ENCODE measurements at places on chromosomes 12 and 14.

DNA sequence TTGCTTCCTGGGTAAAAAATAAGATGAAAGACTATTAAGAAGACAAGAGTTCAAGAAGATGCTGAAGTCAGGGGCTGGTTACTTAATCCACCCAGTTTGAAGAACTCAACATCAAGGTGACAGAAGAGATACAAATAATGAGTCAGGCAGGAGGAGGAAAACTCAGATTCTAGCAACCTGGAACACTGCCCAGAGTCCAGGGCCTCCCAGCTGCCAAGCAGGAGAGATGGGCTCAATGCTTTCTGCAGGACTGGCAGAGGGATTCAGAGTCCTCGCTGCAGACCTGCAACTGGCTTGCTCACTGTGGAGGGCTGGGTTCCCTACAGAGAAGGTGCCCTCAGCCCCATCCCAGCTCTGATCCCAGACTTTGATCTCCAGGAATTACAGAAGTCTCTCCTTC is 28.6 kb upstream of the CEBPE start:
- DNase-seq = no peak

GRCh38 chr12:107035733-107036132 is 48.8 kb upstream of the MTERF2 start:
- DNase-seq = no peak

GRCh38 chr12:119235197-119235751 is 56.5 kb downstream of the HSPB8 start:
- no peak for DNase-seq

GRCh38 chr14:47442211-47442610 is 233.2 kb downstream of the MDGA2 start:
- DNase-seq = no peak

DNA sequence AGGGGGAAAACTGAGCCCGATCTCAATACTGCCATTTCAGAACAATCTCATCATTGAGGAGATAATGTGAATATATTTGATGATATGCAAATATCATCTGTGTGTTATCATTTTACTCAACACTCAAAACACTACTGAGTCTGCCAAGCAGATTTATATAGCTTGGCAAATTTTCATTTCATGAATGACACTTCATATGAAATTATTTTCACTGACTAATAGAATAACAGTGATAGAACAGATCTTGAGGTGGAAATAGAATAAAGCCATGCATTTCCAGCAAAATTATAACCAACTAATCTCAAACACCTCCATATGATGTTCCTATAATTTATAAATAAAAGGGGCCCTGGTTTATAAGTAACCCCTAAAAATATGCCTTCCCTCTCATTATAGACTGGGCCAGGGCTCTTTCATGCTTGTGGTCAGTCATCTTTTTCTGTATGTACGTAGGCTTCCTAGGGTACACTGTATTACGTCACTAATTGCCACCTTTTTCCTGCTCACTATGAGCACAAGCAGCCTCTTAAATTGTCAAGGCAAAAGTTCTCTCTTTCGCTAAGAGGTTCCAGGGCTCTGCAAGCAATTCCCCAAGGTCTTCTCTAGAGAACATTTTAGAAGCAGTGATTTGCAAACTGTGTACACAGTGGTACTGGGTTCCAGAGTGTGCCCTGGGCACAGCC is 197.1 kb upstream of the FOXN3 start:
- DNase-seq = no peak

DNA sequence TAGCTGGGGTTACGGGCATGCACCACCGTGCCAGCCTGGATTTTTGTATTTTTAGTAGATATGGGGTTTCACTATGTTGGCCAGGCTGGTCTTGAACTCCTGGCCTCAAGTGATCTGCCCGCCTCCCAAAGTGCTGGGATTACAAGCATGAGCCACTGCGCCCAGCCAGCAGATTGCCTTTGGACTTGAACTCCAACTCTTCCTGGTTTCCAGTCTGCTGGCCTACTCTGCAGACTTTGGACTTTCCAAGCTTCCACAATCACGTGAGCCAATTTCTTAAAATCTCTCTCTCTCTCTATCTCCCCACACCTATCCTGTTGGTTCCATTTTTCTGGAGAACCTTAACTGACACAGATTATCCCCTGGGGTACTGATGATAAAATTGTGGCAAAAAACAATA is 55.0 kb downstream of the EMP1 start:
- DNase-seq = no peak

DNA sequence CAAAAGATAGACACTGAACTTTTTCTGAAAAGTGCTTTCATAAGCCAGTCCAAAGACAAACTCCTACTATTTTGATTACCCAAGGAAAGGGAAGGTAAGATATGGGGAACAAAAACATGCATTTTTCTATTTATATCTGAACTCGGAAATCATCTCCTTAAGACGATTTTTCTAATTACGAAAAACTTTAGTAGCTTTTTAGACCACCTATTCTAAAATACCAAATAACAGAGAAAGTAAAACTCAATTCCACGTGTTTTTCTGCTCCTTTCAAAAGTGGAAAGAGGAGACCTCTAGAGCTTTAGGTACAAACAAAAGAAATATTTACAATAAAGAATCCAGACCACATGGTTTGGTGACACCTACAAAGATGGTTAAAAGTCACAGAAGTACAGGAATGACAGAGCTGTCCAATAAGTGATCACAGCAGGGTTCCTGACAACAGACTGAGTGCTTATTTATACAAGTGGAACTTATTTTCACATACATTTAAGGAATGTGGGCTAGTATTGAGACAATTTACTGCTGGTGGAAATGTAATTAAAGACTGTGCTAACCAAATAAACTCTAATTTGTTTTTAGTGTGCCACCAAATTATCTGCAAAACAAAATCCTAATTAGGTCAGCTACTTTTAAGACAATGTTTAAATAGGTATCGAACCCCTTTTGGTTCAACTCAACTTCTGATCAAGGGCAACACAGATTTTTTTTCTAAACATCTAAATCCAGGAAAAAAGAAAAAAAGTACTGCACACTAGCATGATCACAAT is 2.4 kb downstream of the LRIG3 start:
- DNase-seq = no peak

GRCh38 chr12:104643093-104643818 is 186.5 kb downstream of the CHST11 start:
- DNase-seq = no peak

DNA sequence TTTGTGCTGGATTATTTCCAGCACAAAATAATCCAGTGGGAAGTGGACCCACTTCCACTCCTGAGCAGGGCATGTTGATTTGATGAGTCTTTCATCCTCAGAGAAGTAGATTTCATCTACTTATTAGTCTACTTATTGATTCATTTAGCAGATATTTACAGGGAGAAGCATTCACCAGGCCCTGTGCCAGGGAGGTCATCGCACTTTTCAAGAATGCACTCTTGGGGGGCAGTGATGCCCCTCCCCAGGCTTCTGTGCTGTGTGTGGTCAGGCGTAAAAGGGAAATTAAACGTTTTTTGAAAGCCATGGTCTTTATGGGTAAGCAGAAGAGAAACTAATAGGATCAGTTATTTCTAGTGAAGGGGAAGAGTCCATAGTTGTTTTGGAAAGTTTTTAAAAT is 610.7 kb upstream of the TMEM132C start:
- DNase-seq = no peak

DNA sequence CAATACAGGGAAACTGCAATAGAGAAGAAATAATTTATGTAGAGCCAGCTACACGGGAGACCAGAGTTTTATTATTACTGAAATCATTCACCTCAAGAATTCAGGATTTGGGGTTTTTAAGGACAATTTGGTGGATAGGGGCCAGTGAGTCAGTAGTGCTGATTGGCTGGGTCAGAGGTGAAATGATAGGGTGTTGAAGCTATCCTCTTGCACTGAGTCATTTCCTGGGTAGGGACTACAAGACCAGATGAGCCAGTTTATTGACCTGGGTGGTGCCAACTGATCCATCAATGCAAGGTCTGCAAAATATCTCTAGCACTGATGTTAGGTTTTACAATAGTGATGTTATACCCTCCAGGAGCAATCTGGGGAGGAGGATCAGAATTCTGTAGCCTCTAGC is 486.3 kb downstream of the LRIG3 start:
- DNase-seq = no peak

DNA sequence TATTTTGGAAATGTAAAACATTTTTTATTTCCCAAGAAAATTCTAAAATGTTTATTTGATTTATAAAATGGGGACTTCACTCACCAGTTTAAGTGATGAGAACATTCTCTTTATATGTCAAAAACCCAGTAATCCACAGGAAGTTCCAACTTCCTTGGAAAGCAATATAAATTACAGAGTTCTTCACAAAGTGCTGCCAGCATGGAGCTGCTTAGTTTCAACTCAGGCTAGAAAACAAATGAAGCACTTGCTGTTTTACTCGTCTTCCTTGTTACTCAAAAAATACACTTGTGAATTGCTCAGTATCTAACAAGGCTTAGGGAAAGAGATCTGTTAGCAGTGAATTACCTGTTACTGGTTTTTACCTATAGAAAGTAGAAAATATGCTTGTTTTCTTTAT is 942.7 kb upstream of the MDGA2 start:
- no peak for DNase-seq

DNA sequence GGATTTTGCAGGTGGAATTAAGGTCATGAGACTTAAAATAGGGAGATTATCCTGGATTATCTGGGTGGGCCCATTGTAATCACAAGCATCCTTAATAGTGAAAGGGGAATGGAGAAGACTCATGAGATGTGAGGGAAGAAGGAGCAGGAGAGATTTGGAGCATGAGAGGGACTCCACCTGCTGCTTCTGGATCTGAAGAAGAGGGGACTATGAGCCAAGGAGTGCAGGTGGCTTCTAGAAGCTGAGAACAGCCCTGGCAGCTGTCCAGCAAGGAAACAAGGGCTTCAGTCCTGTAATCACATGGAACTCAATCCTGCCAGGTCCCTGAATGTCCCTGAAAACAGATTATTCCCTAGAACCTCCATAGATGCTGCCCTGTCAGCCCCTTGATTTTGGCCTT is 67.8 kb downstream of the PELI2 start:
- no peak for DNase-seq

GRCh38 chr12:123003257-123003656 is 22.8 kb downstream of the ARL6IP4 start:
- no peak for DNase-seq

DNA sequence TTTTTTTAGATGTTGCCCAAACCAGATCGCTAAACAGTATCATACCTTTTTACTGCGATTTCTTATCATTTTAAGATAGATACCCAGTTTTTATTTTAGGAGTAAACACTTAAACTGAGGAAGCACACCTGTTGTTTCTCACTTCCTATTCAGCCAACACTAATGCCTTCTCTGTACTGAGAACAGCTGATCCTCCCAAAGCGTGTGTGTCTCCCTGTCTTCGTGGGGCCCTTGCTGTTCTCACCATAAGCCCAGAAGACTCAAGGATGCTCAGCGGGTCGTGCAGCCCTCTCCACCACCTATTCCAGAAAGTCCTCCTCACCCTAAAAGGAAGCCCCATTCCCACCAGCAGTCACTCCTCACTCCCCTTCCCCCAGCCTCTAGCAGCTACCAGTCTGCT is 14.8 kb downstream of the PPP2R5C start:
- DNase-seq = no peak

DNA sequence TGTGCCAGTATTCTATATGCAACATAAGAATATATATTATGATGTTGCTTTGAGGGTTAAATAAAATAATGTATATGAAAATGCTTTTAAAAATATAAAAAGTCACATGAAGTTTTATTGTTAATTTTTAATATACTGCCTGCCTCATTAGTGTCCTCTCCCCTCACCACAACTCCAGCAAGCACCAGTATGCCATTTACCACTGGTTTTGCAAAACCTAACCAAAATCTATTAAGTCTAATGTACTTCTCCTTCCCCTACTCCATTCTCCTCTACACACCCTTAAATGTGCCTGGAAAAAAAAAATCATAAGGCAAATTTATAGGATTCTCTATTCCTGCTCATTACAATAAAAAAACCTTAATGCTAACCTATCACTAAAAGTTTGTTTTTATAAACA is 24.0 kb upstream of the GNG2 start:
- no peak for DNase-seq

DNA sequence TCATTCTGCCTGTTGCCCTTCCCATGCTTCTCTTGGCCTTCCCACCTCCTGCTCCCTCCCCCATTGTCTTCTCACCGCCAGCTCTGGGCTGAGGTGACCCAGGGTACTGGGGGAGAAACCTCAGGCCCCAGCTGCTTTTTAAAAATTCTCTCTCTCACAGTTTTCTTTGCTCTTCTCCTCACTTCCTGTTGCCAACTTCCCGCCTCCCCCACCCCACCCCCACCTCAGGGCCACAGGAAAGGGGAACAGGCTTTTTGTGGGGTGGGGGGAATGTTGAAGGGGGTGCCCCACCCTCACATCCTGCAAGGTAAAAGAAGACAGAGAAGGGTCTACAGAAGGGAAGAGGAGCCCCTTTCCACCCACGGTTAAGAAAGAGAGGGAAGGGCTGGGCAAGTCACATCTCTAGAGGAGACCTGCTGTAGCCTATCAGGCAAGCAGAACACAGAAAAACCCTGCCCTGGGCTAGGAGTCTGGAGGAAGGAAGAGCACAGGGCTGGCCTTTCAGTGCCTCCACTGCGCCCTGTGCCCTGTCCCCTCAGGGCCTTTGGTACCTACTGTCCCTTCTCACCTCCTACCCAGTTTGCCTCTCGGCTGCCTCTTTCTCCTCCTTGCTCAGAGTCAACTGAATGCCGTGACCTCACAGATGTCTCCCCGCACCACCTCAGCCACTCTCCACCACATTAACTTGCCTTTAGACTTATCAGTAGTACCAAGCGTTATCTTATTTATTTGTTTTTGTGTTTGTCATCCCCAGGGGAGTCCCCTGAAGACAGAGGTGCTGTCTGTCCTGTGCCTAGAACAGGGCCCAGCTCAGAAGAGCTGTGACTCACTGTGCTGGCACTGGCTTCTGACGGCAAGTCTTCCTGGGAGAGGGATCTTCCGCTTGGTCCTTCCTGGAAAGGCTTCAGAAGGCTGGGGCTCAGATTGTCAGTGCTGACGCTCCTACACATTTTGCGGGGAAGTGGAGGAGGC is 1.7 kb downstream of the ARHGAP9 start:
- DNase-seq = no peak

GRCh38 chr12:6840330-6840729 is 395 bp upstream of the GNB3 start:
- no peak for DNase-seq

DNA sequence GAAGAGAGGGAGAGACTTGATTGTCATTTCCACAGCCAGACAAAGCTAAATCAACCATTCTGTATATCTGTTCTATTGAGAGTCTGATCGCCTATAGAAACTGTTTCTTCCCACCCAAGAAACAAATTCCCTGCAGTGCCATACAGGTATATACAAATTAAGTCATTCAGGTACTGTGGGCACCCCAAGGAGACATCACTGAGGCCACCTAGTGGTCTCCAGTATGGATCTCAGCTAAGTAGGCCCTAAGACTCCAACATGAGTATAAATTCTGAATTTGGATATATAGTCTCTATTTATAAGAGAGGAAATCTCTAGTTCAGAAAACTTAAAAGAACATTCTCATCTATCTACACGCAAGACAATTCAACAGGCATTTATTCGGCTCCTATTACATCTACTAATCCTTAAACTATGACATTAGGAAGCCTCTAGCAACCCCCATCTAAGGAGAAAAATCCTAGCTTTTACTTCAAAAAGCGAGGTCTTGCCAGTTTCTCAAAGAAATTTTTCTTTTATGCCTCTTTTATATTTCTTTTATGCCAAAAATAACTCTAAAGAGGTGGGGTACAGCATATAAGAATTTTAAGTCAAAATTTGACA is 62.6 kb downstream of the DCAF5 start:
- no peak for DNase-seq
